G401 (cell line): ENCODE measurements at places on chromosomes 7 and 10. TPM values are rescaled to one million over a fixed set of nuclear protein-coding genes. Genes with fewer than 3 reads are reported as not detected.
A peak's percentile ranks its signal among the peaks of the same experiment; 100 is the strongest.

GRCh38 chr10:3740157-3740871, 44.7 kb downstream of the KLF6 start:
- DNase-seq, result no peak

DNA sequence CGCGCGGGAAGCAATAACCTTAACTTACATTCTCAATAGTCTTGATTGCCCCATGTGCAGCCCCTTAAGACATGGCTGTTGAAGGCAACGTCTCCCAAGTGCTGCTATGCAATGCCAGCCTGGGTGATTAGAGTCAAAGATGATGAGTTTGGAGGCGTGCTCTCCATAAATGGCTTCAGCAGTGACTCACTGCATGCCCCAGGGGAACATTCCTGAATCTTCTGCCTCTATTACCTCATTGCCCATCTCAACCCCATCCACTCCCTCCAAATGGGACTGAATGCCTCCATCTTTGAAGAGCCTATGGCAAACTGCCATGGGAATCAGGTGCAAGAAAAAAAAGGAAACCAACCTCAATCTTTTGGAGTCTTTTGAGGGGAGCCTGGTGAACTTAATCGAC, 282.8 kb downstream of the SNX10 start:
- no peak for DNase-seq

CABCOCO1 gene
- 0.58 TPM in 1 of 2 replicates, not detected in the other for total RNA-seq

DNA sequence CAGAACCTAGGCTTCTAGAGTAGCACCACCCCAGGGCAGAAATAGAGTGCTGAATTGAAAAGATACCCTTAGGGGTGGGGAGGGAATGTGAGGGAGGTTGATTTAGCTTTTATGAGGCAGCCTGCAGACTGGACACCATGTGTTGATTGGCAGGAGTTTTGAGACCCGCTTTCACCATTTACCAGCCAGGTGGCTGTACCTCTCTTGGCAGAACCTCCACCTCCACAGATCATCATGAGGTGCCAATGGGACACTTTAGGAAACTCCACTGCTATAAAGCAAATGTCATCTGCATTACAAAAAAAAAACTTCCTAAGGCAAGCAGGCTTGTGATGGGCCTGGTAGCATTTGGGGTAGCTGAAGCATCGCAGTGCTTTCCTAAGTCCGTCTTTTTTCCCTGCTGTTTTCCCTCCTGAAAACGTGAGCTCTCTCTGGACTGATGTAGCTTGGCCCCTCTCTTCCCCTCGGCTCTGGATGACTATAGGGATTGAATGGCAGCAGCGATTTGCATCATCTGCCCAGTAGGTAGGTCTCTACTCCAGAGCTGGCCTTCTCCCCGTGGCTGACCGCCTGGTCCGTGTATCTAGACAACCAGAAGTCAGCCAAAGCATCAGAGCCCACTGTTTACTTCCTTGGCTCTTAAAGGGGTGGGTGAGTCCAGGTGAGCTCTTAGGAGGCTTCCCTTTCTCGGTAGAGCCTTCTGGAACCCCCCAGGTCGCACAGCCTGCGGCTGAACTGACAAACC, 1.3 kb downstream of the PCBD1 start:
- peak; percentile 71 for DNase-seq

DNA sequence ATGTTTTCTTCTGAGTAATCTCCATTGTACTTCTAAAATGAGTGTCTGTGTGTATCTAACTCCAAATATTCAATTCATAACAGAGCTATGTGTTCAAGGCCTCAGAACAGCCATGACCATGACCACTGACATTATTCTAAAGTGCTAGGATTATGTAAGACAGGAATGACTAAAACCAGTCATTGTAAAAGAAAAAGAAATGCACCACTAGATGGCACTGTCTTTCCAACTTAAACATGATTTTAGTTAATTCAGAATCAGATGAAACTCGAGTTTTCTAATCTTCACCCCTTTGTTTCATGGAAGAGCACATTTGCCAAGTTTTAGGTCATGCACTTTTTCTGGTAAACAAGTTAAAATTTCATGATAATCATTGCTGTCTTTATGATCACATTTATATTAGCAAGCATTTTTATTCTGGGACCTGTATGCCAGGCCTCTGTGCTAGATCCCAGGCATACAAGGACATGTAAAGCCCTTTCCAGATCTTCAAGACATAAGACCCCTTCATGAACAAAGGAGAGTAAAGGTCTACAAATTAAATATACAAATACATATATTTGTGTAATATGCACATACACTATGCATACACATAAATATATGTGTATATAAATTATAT, 26.1 kb upstream of the RSU1 start:
- DNase-seq, result peak; percentile 78
